ENCODE measurements at places on chromosomes 1 and 21.

- DNase-seq: no peak
These were observed 47.8 kb upstream of the COL6A2 start for GRCh38 chr21:46049890-46050667.

DNA sequence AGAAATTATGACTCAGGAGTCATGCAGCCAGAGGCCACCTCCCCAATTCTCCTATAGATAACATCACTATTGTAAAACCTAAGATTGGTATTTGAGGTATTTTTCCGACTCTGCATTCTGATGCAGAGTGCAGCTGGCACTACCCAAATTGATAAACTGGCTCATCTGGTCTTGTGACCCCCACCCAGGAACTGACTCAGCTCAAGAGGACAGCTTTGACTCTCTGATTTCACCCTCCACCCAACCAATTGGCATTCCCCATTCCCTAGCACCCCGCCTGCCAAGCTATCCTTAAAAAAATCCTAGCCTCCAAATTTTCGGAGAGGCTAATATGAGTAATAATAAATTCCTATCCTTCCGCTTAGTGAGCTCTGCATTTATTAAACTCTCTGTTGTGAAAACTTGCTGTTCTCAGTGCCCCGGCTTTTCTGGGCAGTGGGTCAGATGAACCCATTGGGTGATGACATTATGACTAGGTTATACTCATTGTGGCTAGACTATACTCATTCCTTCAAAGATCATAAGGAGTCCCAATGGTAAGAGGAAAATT is 39.4 kb upstream of the EPS15 start:
- no peak for DNase-seq

DNA sequence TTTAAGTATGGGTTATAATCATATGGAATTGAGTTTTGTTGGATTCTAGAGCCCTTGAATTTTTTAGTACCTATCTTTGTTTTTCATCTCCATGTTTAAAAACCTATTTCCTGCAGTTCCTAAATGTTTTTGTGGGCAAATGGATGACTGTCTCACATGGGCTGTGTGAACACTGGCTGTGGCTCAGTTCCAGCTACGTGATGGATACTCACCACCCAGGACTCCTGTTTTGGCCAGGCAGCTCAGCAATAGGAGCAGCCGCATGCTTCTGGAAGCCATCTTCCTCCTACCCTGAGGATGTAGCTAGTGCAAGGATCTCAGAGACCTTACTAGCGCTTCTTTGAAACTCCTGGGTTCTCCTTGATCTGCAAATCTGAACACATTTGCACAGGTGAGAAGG is 2.8 kb downstream of the REG4 start:
- DNase-seq: no peak

GRCh38 chr1:236361909-236362590 is 32.0 kb upstream of the EDARADD start:
- DNase-seq: no peak

GRCh38 chr1:10561955-10562354 is 87.2 kb downstream of the PEX14 start:
- DNase-seq: peak; percentile 24

GRCh38 chr1:112954017-112954650 is 1.9 kb downstream of the SLC16A1 start:
- no peak for DNase-seq

DNA sequence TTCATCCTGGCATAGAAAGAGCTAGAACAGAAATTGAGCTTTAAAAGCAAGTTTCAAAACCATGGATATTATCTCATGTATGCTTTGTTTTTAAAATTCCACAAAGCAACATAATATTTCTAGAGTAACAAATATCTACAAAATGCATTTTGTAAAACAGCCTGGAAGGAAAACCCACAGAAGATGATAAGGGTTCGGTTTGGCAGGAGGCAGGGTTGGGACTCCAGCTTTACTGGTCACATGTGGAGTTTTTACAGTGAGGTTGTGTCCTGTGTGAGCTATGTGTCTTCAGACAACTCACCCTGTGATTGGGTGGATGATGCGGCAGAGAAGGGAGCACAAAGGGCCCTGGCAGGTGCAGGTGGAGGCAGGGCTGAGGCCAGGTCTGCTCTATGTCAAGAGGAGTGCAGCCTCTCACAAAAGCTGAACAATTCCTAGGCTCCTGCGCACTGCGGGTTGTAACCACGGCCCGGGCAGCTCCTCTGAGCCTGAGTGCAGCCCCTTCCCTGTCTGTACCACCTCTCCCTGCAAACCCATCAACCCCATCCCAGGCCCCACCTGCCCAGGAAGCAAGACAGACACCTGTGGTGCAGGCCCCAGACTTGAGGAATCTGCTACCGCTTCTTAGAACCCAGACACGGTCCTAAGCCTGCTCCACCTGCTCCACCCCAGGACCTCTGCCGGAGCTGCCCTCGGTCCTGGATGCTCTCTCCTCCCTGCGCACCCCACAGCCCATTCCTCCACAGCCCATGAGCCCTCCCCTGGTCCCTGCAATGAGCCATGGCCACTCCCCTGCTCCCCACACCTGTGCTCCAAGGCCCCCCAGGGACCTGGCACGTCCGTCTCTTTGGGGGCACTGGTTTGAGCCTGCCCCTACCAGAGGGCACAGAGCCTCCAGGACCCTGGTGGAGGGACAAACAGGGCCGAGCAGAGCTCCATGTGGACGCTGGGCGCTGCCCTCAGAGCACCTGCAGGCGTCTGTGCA is 2.8 kb upstream of the COL18A1 start:
- no peak for DNase-seq

- DNase-seq: no peak
These were observed 185.8 kb upstream of the SPAG17 start for GRCh38 chr1:118370861-118371260.

DNA sequence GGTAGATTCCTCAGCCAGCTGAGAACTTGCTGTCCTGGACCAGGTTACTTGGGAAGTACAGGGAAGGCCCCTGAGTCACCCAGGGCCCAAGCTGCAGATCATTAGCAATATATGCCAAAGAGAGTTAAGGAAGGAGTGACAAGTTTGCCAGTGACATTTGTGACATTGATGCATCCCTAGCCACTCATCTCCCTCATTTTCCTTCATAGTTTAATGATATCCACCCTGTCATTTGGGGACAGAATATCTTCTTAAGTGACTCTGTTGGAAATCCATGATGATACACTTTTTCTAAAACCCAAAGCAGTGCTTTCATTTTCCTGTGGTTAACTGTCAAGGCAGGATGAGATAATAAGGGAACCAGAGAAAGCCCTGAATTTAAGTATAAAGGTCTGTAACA is 3.2 kb downstream of the TNN start:
- DNase-seq: no peak

DNA sequence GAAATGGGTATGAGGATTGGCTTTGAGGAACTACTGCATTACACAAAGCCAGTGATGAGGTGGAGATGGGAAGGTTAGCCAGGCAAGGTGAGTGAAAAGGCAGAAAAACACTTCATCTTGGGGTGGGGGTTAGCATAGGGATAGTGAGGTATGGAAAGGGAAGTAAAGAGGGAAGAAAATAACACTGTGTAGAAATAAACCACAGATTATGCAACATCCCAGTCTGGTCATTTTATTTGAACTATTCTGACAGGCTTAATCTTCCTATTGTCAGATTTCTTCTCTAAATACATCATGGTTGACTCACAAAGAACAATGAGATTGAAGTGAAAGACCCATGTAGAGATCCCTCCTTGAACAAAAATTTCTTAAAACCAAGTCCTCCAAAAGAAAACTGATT is 640.2 kb downstream of the PTPRC start:
- DNase-seq: no peak

DNA sequence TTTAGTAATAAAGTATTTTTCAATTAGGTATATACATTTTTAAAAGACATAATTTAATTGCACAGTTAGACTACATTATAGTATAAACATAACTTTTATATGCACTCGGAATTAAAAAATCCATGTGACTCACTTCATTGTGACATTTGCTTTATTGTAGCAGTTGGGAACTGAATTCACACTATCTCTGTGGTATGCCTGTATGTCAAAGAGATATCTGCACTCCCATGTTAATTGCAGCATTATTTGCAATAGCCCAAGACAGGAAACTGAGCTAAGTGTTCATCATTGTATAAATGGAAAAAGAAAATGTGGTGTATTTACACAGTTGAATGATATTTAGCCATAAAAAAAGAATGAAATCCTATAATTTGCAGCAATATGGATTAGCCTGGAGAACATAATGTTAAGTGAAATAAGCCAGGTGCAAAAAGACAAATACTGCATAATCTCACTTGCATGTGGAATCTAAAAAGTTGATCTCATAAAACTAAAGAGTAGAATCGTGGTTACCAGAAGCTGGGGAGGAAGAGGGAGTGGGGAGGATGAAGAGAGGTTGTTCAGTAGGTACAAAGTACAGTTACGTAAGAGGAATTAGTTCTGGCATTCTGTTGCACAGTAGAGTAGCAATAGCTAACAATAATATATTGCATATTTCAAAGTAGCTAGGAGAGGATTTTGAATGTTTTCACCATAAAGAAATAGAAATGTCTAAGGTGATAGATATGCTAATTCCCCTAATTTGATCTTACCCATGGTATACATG is 64.8 kb downstream of the DPT start:
- DNase-seq: no peak

All from activated CD4-positive, alpha-beta T cell treated with anti-CD3 and anti-CD28 coated beads for 48 hours (primary cell).